AG09309 (cell line): ENCODE measurements at places on chromosomes 1 and 21.

DNA sequence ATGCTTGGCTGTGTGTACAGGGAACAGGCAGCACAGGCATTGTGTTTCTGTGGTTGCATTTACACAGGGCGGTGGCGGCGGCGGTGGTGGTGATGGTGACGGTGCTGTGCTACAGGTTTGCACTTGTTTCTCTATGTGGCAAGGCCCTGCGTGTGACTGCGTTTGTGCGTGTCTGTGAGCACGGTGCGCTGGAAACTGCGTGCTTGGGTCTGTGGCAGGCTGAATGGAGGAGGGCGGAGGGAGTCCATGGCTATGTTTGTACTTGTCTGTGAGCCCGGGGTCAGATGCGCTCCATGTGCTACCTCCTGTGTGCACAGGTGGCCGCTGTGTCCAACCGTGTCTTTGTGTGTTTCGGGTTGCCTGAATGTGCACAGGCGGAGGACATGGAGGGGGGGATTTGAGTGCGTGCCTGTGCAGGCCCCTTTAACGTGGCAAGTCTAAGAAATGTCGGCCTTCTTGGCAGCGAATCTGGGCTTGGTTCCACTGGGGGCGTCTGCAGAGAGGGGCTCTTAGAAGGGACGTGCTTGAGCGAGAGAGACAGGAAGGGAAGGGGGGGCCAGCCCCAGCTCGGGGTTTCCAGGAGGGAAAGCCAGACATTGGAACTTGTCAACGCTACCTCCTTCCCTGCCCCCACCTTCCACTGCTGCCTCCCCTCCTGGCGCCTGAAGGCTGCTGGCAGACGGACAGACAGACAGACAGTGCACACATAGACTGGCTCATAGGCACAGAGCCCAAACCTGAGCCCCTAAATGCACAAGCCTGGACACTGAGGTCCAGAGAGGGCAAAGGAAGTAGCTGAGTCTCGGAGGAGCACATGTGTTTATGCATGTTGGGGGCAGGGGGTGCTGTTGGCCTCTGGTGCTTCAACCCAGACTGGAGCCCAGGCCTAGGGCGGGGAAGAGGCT lies 32.7 kb upstream of the WASF2 start:
- DNase-seq = no peak

DNA sequence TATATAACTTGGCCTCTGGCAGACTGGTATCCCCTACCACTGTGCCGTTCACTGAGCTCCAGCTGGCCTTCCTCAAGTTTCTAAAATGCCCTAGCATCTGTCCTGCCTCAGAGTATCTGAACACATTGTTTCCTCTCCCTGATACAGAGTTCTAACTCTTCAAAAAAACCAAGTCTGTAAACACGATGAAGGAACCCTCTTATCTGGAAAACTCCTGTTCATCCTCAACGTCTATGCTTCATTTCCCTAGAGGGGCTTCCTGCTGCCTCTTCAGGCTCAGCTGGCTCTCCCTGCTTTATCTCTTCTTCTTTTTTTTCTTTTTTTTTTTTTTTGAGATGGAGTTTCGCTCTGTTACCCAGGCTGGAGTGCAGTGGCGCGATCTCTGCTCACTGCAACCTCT lies 5.6 kb downstream of the BSDC1 start:
- DNase-seq = no peak

DNA sequence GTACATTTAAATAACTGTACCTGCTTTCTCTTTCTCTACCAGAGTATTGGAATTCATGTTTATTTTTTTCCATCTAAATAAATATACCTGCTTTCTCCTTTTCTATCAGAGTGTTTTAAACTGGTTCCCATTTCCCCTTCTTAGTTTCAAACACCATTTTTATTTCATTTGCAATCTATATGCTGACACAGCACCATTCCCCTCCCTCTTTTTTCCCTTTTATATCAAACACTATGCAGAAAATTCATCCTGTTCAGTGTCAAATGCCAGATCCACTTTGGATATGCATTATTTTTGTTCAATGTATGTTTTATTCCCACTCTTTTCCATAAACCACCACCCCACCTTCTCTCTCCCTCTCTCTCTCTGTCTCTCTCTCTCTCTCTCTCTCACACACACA lies 85.8 kb upstream of the ST6GALNAC5 start:
- no peak for DNase-seq

DNA sequence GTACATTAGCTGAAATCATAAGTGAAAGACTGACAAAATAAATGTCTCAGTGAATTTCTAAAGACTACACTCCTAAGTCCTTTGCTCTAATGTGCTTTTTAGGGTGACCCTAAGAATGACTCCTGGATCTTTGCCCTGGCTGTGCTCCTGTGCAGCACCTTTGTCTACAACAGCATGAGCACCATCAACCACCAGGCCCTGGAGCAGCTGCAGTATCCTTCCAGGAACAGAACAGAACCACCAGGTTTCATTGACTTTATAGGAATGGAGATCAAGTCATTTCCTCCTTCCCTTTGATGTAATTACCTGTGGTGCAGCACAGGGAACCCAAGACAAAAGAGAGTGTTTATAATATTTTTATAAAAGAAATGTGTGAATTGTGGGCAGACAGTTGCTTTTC lies 14.1 kb downstream of the GBP6 start:
- DNase-seq = no peak

DNA sequence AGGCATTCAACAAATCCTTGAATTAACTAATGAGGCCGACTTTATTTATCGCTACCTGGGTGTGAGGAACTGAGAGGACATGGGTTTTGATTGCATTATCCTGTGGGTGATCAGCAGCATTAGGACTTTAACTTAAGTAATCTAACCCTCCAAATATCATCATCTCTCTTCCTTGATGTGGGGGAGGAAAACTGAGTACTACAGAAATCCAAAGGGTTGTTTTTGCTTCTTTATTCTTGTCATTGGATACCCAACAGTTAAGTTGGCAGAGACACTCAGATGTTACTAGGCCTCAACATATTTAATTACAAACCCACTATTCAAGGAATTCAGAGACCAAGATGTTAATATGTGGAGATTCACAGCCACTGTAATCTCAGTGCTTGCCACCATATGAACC lies 97.4 kb upstream of the ST6GALNAC5 start:
- DNase-seq = no peak

DNA sequence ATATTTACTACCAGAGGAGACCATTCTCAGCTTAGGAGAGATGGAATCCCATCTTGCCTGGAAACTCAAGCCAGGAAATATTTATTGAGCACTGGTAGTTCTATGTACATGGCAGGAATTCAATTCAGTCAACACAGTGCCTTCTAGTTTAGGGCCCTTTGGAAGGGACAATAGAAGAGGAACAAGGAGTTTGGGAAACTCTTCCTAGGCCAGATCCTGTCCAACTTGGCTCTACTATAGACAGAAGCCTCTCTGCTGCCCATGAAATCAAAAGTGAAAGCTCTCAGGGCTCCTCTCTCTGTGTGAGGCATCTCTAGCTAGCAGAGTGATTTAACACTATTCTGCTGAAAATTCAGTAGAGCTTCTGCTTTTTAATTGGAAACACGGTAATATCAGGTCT lies 244.6 kb upstream of the MAP1LC3C start:
- no peak for DNase-seq

DNA sequence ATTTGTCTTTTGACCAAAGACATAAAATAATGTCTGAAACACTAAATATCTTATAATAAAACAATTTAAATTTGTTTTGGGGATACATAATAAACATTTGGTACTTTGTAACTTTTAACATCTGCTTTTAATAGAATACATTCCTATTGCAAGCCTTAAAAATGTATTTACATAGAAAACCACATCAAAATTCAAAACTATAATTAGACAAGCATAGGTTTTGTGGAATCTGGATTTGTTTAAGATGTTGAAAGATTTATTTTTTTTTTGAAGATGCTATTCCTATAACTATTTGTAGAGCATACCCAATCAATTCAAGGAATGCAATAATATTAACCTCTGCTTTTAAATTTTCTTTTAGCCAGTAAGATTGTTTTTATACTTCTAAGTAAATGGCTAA lies 125.7 kb downstream of the FMN2 start:
- no peak for DNase-seq

GRCh38 chr1:113860891-113861290 lies 10.6 kb downstream of the PTPN22 start:
- peak; percentile 33 for DNase-seq

DNA sequence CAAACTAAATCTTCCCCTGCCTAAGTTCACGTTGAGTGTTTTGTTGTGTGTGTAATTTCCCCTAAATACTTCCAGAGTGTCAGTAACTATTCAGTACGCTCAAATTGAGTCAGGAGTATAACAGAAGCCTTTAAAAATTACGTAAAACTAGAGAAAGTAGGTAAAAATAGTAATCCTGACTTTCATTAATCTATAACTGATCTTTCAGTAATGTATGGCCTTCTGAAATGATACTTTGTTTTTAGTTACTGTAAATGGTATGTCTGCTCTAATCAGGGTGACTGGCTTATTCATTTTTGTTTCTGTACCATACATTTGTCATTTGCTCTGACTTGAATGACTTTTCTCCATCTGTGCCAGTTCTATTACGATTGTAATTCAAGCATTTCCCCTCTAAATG lies 29.4 kb downstream of the MIER1 start:
- no peak for DNase-seq

DNA sequence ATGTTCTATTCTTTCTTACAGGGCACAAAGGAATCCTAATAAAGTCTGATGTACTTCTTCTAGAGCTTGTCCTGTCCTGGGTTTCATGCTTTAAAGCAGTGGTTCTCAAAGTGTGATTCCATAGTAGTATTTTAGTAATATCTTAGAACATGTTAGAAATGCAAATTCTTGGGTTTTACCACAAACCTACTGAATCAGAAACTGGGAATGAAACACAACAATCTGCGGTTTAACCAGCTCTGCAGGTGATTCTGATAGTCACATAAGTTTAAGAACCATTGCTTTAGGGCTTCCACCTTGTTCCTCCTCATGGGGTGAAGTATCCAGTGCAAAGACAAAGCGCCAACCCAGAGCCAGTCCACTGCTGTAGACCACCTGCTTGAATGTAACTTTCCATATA lies 41.1 kb downstream of the NGF start:
- peak; percentile 27 for DNase-seq

GRCh38 chr1:112672009-112672408 lies 2.5 kb upstream of the MOV10 start:
- DNase-seq = no peak

- no peak for DNase-seq
Measured at GRCh38 chr1:76867342-76868130, at the start of gene ST6GALNAC5. Gene ST6GALNAC5 (plus strand): TSS chr1:76867480.

- DNase-seq = no peak
Measured at GRCh38 chr1:177310326-177310725, 139.6 kb downstream of the BRINP2 start.
